Neural progenitor cell (in vitro differentiated cells): ENCODE measurements at places on chromosomes 2 and 18. TPM values are rescaled to one million over a fixed set of nuclear protein-coding genes. Genes with fewer than 3 reads are reported as not detected.
A peak's percentile ranks its signal among the peaks of the same experiment; 100 is the strongest.

DNA sequence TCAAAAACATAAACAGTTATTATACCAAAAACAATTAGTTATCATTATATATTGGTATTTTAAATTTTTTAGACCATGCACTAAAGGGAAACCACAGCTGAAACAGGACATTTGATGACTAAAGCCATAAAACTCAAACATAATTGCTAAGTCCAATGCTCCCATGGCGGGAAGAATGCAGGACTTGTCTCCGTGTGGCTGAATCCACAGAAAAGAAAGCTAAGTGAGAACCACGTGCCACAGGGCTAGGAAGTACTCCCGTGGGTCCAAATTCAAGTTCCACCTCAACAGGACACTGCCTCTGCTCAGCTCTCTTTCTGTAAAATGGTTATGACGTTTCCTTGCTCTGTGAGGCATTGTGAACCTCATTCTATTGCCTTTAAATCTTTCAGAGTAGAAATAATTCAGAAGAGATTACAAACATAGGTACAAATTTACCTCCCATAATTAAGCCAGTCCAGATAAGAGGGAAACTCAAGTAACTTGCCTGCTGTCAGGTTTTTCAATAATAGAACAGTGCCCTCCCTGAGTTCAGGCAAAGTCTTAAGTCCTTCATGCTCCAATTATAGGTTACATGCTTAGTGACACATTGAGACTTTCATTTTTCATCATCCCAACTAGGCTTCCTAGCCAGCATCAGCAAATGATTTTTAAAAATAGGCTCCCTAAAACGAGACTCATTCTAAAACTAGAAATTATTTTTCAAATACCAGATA, 36.7 kb downstream of the FTCDNL1 start:
- H3K4me1 ChIP-seq = no peaks in the 10 kb centered on the region
- H3K27me3 ChIP-seq = no peaks in the 10 kb centered on the region
- no peak overlapping the region for H3K4me3 ChIP-seq
- H3K27ac ChIP-seq = no peak overlapping the region

DNA sequence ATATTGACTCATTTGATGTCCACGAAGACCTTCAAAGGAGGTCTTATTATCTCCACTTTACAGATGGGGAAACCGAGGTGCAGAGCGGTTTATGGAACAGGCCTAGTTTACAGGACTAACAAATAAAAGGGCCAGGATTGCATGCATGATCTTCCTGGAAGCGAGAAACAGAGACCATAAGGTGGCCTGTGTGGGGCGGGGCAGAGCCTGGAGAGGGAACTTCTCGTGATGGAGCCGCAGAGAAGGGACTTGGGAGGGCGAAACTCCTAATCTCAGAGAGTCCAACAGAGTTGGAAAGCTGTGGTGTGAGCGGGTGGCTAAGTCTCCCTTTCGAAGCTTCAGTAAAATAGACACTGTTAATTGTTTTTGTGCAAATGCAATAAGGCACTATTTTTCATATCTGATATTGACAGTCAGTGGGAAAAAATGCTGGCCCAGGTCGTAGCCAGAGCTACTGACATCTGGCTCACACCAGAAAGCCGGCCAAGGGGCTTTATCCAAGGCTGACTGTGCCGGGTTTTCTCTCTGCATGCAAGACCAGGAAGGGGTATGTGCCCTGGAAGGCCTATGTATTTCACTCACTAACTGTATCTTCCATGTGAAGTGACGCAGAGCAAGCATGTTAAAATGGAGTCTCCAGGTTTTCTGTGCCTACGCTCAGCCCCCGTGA, 4.5 kb downstream of the INPP5D start:
- peaks cover 13% of the 10 kb centered on the region for H3K4me1 ChIP-seq
- H3K27me3 ChIP-seq = no peaks in the 10 kb centered on the region
- no peak overlapping the region for H3K27ac ChIP-seq
- no peaks in the 10 kb centered on the region for H3K36me3 ChIP-seq

DNA sequence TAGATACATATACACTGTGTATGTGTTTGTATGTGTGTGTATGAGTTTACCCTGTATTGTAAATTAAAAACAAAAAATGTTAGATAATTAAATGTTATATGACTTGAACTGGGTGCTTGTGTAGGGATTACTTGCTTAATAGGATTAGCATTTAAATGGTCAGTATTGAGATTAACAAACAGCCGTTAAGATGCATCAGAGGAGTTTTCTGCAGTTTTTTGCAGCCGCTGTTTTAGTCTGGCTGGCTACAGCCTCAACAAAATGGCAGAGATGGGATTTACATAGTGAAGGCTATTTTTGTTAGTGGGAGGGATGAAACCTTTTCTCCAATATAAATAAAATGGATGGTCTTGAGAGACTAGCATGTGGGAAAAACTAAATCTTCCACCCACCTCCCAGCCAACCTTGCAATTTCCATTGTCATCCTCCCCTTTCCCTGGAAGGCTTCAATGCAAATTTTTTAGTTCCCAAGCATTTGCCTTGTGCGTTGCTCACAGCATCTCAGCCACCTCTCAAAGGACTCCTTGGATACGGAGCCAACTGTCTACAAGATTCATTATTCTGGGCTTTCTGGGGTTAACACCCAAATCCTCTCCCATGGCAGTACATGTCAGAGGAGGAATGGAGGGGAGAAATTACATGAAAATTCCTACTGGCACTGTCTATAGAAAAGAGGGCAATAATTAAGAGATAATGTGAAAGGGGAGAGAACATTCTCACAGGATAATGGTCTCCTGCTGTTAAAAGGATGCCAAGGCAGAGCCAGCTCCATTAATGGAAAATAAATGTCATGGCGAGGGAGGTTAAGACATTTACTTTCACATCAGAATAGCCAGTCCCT, 351.9 kb downstream of the CDH2 start:
- no peaks in the 10 kb centered on the region for H3K36me3 ChIP-seq
- H3K27me3 ChIP-seq = no peaks in the 10 kb centered on the region
- H3K4me1 ChIP-seq = peaks cover 50% of the 10 kb centered on the region
- peak overlapping the region; percentile 86 for H3K27ac ChIP-seq
- DNase-seq = peak; percentile 53

GRCh38 chr2:71669628-71670429, 216.5 kb downstream of the DYSF start:
- DNase-seq = no peak
- no peaks in the 10 kb centered on the region for H3K36me3 ChIP-seq
- no peaks in the 10 kb centered on the region for H3K27me3 ChIP-seq
- no peaks in the 10 kb centered on the region for H3K4me1 ChIP-seq
- H3K4me3 ChIP-seq = no peak overlapping the region

- H3K27me3 ChIP-seq = peaks cover 66% of the 10 kb centered on the region
- no peak overlapping the region for H3K4me3 ChIP-seq
- DNase-seq = no peak
- peaks cover 30% of the 10 kb centered on the region for H3K4me1 ChIP-seq
Observed at GRCh38 chr2:157930728-157931127, 54.6 kb upstream of the ACVR1 start.

DNA sequence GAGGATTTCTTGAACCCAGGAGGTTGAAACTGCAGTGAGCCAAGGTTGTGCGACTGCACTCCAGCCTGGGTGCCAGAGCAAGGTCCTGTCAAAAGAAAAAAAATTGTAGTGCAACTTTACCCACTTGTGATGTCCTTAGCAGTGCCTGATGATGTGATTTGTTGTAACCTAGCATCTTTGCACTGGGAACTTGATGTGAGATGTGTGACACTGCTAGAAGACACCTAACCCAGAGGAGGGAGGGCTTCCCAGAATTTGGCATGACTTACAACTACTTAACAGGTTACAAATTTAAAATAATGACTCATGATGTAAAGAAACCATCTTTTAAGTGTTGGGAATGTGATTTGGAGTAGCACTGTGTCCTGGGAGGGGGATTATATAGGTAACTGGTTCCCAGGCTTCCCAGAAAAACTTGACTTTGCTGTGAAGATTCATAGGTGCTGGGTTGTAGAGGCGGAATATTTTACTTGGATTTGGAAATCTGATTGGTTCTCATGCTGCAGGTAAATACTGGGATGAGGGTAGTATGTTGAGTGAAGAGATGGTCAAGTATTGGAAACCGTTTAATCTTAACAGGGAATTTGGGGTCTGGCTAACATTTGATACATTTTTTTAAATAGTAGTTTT, 3.7 kb downstream of the EEF1B2 start:
- DNase-seq = no peak
- H3K36me3 ChIP-seq = peaks cover 19% of the 10 kb centered on the region
- H3K4me3 ChIP-seq = no peak overlapping the region
- H3K4me1 ChIP-seq = peaks cover 14% of the 10 kb centered on the region
- no peak overlapping the region for H3K27ac ChIP-seq
- H3K27me3 ChIP-seq = no peaks in the 10 kb centered on the region

DNA sequence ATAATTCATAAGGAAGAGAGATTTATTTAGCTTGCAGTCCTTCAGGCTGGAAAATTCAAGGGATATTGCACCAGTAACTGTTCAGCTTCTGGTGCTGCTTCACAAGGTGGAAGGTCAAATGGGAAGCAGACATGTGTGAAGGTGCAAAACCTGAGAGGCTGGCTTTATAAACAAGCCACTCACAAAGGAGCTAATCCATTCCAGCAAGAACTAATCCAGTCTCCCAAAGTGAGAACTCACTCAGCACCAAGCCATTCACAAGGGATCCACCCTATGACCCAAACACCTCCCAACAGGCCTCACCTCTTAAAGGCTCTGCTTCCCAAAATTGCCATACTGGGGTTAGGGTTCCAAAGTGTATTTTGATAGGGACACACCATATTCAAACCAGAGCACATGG, 1018.4 kb upstream of the ACVR2A start:
- no peak overlapping the region for H3K27ac ChIP-seq
- H3K36me3 ChIP-seq = no peaks in the 10 kb centered on the region
- DNase-seq = peak; percentile 54
- no peaks in the 10 kb centered on the region for H3K27me3 ChIP-seq
- H3K4me3 ChIP-seq = no peak overlapping the region

GRCh38 chr2:220744861-220745260, 827.2 kb downstream of the EPHA4 start:
- DNase-seq = no peak
- H3K4me3 ChIP-seq = no peak overlapping the region
- no peak overlapping the region for H3K27ac ChIP-seq
- H3K4me1 ChIP-seq = peaks cover 12% of the 10 kb centered on the region

DNA sequence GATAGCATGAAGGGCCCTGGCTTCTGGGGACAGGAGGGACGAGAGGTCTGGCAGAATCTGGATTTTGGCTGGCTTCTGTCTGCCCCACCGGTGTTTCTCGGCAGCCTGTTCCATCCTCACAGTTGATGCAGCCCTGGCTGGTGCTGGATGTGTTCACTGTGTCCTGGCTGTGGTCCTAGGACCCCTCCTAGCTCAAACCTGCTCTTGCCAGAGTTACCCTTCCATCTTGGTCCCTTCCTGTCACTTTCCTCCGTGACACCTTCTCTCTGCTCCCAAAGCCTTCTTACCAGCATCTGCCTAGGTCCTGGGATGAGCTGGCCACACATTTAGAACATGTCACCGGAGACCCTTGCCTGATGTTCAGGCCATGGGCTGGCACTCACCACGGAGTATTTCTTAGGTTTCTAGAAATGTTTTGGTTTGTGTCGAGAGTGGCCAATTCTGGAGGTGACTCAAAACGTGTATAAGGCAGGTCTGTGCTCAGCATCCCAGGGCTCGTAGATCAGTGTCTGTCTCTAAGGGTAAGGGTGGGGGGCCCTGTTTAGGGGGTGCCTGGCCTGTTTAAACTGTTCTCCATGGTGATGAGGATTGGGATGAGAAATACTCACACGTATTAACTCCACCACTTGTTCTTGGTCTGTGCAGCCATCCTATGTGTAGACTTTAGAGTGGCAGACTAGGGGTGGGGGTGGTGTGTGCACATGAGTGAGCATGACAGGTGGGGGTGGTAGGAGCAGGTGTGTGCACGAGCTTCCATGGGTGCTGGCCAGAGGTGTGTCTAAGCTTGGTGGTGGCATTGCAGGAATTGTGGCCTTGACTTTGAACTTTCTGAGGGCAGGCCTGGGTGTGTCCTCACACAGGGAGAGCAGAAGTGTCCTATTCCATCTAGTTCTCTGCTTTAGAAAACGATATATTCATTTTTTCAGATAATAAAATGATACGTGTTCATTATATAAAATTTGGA, 162.7 kb downstream of the DYSF start:
- H3K4me3 ChIP-seq = no peak overlapping the region
- DNase-seq = no peak
- H3K36me3 ChIP-seq = no peaks in the 10 kb centered on the region
- no peak overlapping the region for H3K27ac ChIP-seq
- H3K4me1 ChIP-seq = no peaks in the 10 kb centered on the region

- H3K27me3 ChIP-seq = no peaks in the 10 kb centered on the region
- DNase-seq = no peak
- no peaks in the 10 kb centered on the region for H3K36me3 ChIP-seq
- H3K4me1 ChIP-seq = no peaks in the 10 kb centered on the region
Observed at GRCh38 chr18:60870261-60871153, 462.7 kb upstream of the CDH20 start.

DNA sequence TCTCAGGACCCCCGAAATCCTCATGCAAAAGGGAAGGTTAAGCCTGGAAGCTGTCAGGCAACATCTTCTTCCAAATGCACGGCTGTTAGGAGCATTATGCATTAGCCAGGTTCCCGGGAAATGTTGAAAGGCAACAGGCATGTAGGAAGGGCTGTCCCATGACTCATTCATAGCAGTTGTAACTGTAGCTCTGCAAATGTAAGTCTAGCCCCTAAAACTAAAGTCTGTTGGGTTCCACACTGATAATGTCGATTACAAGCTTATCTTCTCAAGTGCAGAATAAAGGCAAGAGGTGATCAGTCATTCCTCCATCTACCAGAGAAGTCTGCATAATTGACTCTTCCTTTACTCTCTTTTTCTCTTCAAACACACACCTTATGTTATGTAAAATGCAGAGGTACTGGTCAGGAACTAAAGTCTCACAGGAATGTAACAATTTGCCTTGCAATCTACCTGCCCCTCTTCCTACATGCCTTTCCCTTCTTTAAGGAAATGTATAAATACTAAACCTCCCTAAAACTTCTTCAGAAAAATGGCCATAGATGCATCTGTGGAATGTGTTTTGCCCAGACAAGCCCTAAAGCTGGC, 99.8 kb downstream of the AKAIN1 start:
- no peak overlapping the region for H3K27ac ChIP-seq
- H3K4me3 ChIP-seq = no peak overlapping the region
- no peaks in the 10 kb centered on the region for H3K36me3 ChIP-seq
- DNase-seq = no peak
- H3K4me1 ChIP-seq = no peaks in the 10 kb centered on the region

GRCh38 chr18:53426666-53427184, 797.7 kb downstream of the MBD2 start:
- DNase-seq = peak; percentile 19
- H3K27ac ChIP-seq = no peak overlapping the region
- H3K4me3 ChIP-seq = no peak overlapping the region
- H3K36me3 ChIP-seq = no peaks in the 10 kb centered on the region

- H3K4me3 ChIP-seq = no peak overlapping the region
- peak; percentile 45 for DNase-seq
- H3K4me1 ChIP-seq = peaks cover 19% of the 10 kb centered on the region
- H3K27ac ChIP-seq = peak overlapping the region; percentile 52
- H3K27me3 ChIP-seq = no peaks in the 10 kb centered on the region
Observed at GRCh38 chr2:56449449-56449860, 265.7 kb downstream of the CCDC85A start.

GCG gene
- total RNA-seq = not detected in 2 replicates

IL36B gene
- not detected in 2 replicates for total RNA-seq

ECEL1 gene
- 0.84 and 3.8 TPM in 2 replicates for total RNA-seq

RTP5 gene
- total RNA-seq = not detected in 2 replicates
